A549 (cell line): ENCODE measurements at places on chromosomes 2 and 18. TPM values are rescaled to one million over a fixed set of nuclear protein-coding genes. Genes with fewer than 3 reads are reported as not detected.

QPCT gene
- 16.6 to 20.0 TPM (median 18.7 TPM) in 3 replicates for polyA plus RNA-seq

DNA sequence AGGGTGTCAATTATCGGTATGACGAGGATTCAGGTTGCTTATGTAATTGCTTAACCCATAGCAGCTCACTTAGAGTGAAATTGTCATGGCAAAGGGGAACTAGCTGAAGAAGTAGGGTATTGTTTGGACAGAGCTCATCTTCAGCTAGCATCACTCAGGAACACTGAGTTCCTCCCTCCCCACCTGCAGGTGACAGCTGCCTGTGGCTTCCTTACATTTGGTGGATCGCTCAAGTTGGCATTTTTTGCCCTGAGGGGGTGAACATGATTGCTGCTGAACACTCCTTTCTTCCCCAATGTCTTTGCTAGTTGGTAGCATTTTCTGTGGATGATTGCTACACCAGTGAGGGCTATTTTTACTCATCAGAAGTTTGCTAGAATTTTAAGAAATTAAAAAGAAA, 86.7 kb upstream of the THUMPD2 start:
- DNase-seq: no peak

GRCh38 chr2:205995260-205995659, 90.7 kb downstream of the INO80D start:
- DNase-seq: no peak

DNA sequence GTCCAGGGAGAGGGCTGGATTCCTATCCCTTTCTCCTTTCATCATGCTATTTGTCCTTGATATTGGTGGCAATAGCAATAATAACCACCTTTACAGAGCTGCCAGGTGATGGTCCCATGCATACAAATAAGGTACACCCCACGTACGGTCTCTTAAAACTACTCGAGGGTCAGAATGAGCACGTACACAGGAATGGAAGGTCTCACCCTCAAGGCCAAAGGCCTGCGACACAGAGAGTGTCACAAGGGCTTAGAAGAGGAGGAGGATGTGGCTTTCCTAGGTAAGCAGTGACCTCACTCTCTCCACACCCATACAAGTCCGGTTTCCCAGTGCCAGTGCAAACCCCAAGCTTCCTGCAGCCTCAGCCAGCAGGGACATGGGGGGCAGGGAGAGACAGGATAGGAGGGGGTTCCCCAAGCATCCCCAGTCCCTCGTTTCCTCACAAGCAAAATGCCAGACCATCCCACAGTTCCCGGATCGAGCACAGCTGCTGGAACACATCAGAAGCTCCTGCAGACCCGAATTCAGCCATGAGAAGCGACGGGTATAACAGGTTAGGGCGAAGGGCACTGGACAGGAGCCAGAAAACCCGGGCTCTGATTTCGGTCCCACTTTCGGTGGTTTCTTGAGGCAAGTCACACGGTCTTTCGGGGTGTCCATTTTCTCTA, 49.2 kb downstream of the PLB1 start:
- DNase-seq: no peak

- DNase-seq: no peak
Observed at GRCh38 chr2:98764499-98764898, 33.6 kb upstream of the MGAT4A start.

DNA sequence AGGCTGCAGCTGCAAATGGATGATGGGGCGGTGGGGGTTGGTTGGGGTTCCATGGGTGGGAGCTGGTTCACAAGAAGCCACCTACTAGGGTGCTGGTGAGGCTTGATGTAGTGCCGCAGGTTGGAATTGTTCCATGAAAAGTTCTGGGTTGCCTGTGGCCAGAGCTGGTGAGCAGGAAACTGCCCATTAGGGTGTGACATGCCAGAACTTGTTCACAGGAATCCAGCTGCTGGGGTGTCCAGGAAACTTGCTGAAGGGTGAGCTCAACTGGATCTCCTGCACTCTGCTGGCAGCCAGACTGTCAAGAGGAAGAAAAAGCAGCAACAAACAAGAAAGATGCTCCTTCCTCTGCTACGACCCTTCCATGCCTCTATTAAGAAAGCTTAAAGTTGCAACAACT, 48.8 kb downstream of the MAP3K20 start:
- no peak for DNase-seq

XDH gene
- 0.71 to 1.0 TPM (median 0.88 TPM) in 3 replicates for polyA plus RNA-seq

GRCh38 chr2:180848393-180848792, 132.0 kb upstream of the UBE2E3 start:
- DNase-seq: no peak

DNA sequence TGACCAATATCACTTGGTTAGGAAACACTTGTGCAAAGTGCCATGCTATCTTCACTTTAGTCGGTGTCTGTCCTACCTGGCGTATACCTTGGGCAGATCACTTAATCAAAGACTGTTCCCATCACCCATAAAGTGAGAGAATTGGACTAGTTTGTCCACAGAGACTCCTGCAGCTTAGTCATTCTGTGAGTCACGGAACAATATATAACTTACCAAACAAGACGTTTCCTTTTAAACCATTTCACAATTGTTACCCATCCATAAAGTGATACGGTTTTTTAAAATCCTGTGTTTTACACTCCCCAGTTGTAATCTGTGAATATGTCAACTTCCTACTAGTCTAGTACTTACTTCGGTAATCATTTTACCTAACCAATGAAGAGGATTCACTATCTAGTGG, 499.3 kb upstream of the SMIM21 start:
- DNase-seq: no peak

RGPD4 gene
- 0.01 to 0.03 TPM (median 0.01 TPM) in 3 replicates for polyA plus RNA-seq

DNA sequence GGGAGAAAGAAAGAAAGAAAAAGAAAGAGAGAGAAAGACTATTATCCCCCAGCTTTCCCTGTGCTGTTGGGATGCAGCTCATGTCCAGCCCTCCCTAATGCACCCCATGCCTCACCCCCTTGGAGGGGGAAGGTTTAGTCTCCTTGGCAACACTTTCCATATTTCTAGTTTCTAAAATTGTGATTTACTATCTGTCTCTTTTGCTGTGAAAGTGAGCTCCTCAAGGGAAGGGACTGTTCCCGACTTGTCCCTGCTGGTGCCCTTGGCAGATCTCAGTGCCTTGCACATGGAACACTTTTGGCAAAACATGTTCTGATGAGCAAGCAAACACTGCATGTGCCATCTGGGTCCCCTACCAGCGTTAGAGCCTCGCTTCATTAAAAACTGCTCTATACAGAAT, 11.7 kb upstream of the NAPG start:
- DNase-seq: no peak

VIL1 gene
- polyA plus RNA-seq: 1.2 to 1.9 TPM (median 1.9 TPM) in 3 replicates

- no peak for DNase-seq
Observed at GRCh38 chr18:13633700-13634099, 92.7 kb downstream of the FAM210A start.

GRCh38 chr2:9984217-9984739, 32.8 kb downstream of the GRHL1 start:
- peak; percentile 90 for DNase-seq

- DNase-seq: no peak
Observed at GRCh38 chr18:77210249-77210648, 39.4 kb upstream of the GALR1 start.

DNA sequence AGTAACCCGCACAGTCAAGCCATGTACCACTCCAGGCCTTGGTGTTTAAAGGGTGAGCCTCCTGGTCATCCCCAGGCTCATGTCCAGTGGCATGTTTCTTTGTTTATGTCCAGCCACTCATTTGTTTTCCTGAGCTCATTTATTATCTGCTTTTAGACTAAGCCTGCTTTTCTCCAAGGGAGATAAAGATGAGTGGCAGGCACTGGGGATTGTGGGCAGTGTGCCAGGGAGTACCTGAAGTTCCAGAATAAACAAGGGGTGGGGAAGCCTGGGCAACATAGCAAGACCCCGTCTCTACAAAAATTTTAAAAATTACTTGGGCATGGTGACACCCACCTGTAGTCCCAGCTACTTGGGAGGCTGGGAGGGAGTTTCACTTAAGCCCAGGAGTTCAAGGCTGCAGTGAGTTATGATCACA, 1.9 kb downstream of the ANXA4 start:
- no peak for DNase-seq

DNA sequence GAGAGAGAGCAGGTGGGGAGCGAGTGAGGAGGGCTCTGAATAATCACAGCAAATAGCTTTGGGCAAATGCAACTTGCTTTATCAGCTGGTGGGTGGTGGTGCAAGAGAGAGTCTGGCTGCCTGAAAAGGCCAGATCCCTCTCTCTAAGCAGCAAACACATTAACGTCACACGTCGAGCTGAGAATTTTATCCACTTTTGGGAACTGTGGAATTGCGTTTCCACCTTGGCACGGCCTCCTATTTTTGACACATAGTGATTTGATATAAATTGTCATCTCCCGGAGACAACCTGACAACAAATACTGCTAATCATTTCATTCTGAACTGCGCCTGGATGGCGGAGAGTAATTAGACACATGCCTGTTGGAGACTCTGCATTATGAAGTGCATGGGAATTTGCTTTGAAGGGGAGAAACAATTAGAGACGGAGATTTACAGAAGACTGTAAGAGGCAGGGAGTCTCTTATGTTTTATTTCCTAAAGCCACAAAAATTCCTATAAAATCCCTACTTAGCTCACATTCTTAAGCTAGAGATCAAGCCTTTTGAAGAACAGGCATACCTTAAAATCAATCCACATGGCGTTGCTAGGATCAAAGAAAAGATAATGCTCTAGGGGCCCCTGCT, 634.1 kb downstream of the TDRD15 start:
- no peak for DNase-seq

HJURP gene
- polyA plus RNA-seq: 102 to 109 TPM (median 103 TPM) in 3 replicates

DNA sequence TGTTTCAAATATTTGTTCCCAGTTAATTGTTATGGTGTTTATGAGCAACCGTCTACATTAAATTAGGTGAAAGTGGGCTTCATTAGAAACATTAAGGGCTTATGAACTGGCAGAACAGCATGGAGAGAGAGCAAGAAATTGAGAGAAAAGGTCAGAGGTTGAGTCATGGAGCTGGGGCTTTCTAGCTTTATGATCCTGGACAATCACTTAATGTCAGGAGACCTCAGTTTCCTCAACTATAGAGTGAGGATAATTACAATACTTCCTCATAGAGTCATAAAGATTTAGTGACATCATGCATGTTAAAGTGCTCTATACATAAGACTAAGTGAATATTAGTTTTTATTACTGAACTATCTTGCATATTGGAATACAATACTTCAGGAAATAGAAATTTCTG, 83.9 kb downstream of the PLCL1 start:
- no peak for DNase-seq

ALPI gene
- polyA plus RNA-seq: not detected in 3 replicates

- peak; percentile 56 for DNase-seq
Observed at GRCh38 chr18:32714571-32715148, 58.2 kb downstream of the KLHL14 start.

- peak; percentile 51 for DNase-seq
Observed at GRCh38 chr2:238868616-238869292, 20.9 kb downstream of the TWIST2 start.
